ENCODE measurements at places on chromosomes 2 and 18.

GRCh38 chr18:6652098-6652497, 77.4 kb upstream of the ARHGAP28 start:
- DNase-seq, result no peak

- DNase-seq, result no peak
These were observed 171.0 kb downstream of the GRB14 start for GRCh38 chr2:164450278-164450677.

- no peak for DNase-seq
These were observed 77.2 kb upstream of the NDUFV2 start for GRCh38 chr18:9025091-9025838.

GRCh38 chr18:76708071-76708721, 114.2 kb upstream of the ZNF236 start:
- no peak for DNase-seq

DNA sequence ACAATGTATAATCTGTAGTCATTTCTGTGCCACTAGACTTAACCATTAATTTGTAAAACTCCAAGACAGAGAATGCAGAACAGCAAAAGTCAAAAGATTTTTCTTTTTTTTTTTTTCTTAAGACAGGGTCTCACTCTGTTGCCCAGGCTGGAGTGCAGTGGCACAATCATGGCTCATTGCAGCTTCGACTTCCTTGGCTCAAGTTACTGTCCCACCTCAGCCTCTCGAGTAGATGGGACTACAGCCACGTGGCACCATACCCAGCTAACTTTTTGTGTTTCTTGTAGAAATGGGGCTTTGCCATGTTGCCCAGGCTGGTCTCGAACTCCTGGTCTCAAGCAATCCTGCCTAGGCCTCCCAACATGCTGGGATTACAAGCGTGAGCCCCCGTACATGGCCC, 80.1 kb downstream of the TLK1 start:
- no peak for DNase-seq

- no peak for DNase-seq
These were observed 8.0 kb upstream of the STAT4 start for GRCh38 chr2:191158747-191159146.

- no peak for DNase-seq
These were observed 32.7 kb downstream of the ALMS1 start for GRCh38 chr2:73418343-73418742.

GRCh38 chr18:42437646-42438045, 482.6 kb downstream of the PIK3C3 start:
- no peak for DNase-seq

- no peak for DNase-seq
These were observed 15.0 kb downstream of the PDCL3 start for GRCh38 chr2:100577777-100578176.

GRCh38 chr2:55672630-55673029, 21.0 kb downstream of the PNPT1 start:
- DNase-seq, result no peak

GRCh38 chr2:199806179-199806578, 44.8 kb downstream of the FTCDNL1 start:
- no peak for DNase-seq

DNA sequence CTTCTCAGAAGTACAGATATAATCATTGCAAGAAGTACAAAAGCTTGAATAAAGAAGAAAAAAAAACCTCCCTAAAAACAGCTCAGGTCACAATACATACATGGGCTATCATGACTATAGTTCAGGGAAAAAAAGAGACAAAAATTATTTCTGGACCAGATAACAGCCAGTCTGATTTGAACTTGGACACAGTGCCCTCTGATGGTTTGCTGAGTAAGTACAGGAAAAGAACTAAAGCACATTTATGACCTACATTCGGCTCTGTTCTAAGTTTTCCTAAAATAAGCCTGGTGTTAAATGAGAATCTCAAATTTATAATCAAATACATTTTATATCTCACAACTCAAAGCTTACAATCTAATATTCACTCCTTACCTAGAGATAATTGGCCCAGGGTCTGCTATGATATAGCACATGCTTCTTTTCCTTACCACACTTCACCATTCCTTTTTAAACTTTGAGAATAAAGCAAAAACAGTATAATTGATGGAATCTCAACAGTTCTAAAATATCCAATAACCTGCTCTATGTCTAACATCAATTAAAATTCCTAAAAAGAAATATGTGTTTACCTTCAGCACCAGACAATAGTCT, 81.1 kb downstream of the RAPH1 start:
- DNase-seq, result no peak

DNA sequence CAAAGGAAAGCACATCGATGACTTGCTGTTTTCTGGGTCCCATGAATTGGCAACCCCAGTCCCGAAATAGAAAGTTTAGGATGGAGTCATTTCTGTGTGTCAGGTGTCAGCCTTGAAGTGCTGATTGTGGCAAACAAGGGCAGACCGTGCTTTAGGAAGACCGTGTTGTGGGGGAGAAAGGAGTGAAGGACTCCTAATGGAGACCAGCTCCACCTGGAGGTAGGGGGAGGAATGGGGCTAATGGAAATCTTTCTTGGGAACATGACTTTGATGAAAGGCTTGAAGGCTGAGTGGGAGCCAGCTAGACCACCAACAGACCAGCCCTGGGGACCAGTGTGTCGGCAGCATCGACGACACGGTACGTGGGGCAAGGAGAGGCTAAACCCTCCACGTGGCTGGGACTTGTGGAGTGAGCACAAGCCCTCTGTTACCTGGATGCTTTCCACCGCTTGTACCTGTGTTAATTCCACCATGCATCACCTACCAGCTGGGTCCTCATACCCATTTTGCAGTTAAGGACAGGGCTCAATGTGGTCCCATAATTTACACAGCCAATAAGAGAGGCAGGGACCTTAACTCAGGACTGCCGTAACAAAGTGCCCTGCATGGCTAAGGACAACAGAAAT, 104.2 kb downstream of the SH3BP4 start:
- no peak for DNase-seq

DNA sequence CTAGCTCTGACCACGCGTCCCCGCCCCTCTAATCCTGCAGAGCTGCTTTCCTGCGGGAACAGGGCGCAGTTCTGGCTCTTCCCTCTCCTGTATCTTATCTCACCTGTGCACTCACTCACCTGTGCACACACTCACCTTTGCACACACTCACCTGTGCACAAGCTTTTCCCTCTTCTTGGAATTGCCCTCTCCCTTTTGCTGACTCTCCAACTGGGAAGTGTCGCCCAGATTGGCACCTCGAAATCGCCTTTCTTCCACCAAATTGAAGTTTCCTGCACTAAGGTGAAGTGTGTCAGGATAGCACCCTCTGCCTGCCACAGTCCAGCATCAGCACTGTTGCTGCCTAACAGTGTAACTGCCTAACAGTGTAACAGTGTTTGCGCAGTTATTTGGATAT, 566 bp upstream of the CMPK2 start:
- DNase-seq, result peak; percentile 17

DNA sequence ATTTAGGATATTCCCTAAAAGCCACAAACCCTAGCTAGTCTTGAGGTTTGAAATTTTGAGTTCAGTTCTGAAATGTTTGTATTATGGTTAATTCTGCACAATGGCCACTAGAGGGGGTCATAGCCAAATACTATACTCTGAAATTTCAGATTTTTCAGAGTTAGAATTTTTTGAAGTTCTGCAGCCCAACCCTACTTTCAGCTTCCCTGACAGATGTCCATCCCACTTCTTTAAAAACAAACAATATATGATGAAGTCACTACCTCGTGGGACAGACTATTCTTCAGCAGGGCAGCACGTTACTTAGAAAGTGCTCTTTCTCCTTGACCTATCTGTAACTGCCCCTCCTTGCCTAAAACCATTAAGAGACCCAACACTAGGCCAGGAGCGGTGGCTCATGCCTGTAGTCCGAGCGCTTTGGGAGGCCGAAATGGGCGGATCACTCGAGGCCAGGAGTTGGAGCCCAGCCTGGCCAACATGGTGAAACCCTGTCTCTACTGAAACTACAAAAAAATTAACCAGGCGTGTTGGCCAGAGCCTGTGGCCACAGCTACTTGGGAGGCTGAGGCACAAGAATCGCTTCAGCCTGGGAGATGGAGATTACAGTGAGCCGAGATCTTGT, 48.2 kb upstream of the PAPOLG start:
- no peak for DNase-seq

- DNase-seq, result no peak
These were observed 94.2 kb downstream of the CD8B2 start for GRCh38 chr2:106581328-106581727.

- DNase-seq, result peak; percentile 31
These were observed 40.1 kb downstream of the ARHGAP25 start for GRCh38 chr2:68774569-68775271.

- DNase-seq, result no peak
These were observed 27.3 kb upstream of the SPOPL start for GRCh38 chr2:138474100-138474825.

DNA sequence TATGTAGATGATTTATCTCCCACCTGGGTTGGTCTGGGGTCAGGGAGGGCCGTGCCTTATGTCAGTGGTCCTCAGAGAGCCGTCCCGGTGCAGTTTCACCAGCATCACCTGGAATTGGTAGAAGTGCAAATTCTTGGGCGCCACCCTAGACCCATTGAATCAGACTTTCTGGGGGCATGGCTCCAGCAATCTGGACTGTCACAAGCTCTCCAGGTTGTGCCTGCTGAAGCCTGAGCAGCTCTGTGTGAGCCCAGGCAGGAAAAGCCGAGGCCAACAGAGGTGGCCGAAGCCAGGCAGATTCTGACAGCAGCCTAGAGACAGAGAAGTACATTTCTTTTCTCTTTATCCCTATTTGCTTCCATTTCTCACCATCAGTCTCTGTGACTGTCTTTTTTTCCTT, 98.4 kb upstream of the SEC11C start:
- no peak for DNase-seq

GRCh38 chr2:234162861-234163260, 112.4 kb downstream of the SPP2 start:
- no peak for DNase-seq

GRCh38 chr2:238513346-238513745, 86.6 kb downstream of the ASB1 start:
- DNase-seq, result no peak

GRCh38 chr2:5473635-5474034, 218.5 kb upstream of the SOX11 start:
- no peak for DNase-seq

DNA sequence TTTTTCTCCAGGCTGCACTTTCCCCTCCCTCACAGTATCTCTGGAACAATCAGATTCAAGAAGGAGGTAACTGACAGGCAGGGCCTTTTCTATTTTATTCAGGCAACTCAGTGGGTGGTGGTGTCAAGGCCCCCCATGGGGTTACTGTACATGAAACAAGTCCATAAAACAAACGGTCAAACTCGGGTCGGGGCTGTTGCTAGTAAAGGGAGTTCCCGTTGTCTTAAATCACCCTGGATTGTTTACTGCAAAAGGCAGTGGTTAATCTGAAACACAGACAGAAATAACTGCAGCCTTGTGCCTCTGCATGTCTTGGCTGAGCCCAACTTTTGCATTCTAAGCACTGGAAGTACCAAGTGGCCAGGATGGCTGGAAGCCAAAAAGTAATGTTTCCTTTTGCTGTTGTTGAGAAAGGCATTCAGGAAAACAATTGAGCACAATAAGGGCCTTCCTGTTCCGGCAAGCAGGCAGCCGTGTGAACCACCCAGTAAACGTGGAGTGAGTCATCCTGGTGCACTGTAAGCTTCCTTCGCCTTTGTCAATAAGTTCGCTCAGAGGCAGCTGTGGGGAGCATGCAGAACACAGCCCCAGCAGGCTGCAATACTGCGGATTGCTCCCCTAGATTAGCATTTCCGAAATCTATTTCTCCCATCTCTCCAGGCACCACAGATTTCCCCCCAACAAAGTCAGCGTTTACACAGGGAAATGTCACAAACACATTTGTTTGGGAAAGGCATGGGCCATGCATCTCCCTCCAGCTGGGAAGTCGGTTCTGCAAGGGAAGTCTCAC, 149.6 kb downstream of the IRS1 start:
- peak; percentile 11 for DNase-seq

DNA sequence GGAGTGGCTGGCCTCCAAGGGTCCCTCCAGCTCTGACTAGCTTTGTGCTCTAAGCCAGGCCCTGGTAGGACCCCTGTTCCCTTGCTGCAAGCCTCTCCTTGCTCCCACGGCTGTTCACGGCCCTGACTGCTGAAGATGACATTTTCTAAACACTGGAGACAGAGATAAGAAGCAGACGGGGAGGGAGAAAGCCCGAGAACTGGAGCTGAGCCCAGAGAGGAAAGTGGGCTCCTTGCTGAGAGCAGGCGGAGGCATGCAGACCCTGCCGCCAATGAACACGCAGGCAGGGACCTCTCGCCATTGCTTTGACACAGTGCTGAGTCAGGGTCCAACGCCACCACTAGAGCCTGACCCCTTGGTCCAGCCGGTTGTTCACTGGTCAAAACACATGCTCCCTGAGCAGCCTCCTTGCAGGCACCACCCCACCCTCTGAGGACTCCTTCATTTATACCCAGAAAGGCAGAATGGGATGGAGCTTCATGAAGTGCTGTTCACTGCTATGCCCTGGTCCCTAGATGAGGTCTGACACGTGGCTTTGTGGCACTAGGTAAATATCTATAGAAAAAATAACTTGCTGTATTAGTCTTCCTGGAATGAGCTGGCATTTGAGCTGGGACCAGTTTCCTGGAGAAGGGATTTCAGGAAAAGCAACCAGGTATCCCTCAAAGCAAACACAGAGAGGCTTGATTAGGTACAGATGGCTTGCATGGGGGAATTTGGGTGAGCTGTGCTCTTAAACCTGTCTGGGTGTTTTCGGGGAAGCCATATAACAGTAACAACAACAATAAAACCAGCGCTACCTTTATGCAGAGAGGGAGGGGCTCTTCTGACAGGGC, 65.7 kb downstream of the MCFD2 start:
- DNase-seq, result no peak

GRCh38 chr2:106138543-106139237, 55.4 kb downstream of the UXS1 start:
- no peak for DNase-seq
